ENCODE measurements at places on chromosomes 4 and X.

DNA sequence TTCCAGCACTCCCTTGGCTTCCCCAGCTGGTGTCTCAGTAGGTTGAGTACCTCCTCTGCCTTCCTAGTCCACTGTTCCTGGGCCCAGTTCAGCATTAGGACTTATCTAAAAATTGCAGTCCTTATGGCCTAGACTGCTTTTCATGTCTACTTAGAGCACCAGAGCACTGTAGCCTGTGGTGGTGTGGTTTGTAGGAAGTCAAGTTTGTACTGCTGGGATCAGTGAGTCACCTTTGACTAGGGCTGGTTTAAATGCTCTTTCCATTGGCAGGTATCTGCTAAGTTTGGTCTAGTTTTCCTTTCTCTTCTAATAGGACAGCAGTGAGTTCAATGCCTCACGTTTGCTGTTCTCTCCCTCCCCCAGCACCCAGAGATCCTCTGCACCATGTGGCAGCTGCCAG is 233.6 kb upstream of the WDFY3 start:
- no peak for DNase-seq

GRCh38 chr4:2116687-2117400 is 57.7 kb downstream of the NAT8L start:
- no peak for DNase-seq

DNA sequence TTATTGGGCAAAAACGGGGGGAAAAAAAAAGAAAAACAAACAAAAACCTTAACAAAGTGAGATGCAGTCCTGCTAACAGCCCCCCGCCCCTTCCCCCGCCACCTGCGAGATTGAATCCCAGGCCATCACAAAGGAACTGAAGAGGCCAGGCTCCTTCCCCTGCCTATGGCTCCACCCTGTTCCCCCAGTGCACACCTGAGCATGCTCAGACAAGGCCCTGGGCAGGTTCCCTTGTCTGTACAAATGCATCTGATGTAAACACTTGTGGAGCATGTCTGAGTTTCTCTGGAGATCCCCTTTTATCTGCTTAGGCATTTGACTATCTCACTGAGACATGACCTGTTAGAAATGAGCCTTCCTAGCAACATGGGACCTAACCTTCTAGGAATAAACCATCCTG is 983.7 kb upstream of the PABPC4L start:
- no peak for DNase-seq

GRCh38 chr4:140704964-140705363 is 51.2 kb downstream of the TBC1D9 start:
- no peak for DNase-seq

DNA sequence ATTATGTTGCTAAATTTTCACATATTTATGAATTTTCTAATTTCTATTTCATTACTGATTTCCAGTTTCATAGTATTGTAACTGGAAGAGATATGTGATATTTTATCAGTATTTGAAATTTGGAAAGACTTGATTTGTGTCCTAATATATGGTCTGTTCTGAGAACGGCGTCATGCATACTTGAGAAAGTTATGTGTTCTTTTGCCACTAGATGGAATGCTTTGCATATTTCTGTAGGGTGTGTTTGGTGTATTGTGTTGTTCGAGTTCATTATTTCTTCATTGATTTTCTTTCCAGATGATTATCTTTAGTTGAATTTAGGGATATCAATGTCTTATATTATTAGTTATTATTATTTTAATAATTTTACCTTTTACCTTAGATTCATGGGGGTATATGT is 110.6 kb upstream of the ITM2A start:
- DNase-seq, result no peak

GRCh38 chrX:10630320-10630719 is 9.9 kb upstream of the MID1 start:
- DNase-seq, result no peak

GRCh38 chrX:71147496-71148277 is 3.0 kb downstream of the NLGN3 start:
- no peak for DNase-seq

- DNase-seq, result no peak
Measured at GRCh38 chr4:180960743-180961401, 1282.3 kb upstream of the TENM3 start.

- no peak for DNase-seq
Measured at GRCh38 chrX:139784807-139785206, 76.8 kb upstream of the MCF2 start.

DNA sequence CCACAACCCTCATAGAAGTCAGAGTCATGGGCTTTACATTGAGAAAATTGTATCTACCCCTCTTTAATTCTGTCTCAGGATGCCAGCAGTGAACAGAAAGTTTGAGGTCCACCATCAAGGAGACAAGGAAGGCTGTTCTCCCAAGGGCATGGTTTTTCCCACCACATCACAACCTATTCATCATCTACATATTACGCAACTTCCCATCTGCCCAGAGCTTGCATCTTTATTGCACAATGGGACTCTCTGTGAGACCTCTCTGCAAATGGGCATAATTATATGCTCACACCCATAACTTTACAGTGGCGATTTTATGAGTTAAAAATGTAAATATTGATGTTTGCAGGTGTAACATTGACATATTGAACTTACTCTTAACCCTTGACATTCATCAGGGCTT is 38.9 kb downstream of the PAGE2 start:
- no peak for DNase-seq

DNA sequence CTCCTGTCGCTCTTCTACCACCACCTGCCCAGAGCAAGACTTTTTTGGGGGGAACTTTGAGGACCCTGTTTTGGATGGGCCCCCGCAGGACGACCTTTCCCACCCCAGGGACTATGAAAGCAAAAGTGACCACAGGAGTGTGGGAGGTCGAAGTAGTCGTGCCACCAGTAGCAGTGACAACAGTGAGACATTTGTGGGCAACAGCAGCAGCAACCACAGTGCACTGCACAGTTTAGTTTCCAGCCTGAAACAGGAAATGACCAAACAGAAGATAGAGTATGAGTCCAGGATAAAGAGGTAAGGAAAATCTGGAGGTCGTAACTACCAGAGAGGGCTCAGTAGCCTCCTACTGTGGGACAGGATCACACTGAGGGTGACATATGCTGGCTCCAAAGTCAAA is 364.5 kb downstream of the MAPK10 start:
- DNase-seq, result no peak

DNA sequence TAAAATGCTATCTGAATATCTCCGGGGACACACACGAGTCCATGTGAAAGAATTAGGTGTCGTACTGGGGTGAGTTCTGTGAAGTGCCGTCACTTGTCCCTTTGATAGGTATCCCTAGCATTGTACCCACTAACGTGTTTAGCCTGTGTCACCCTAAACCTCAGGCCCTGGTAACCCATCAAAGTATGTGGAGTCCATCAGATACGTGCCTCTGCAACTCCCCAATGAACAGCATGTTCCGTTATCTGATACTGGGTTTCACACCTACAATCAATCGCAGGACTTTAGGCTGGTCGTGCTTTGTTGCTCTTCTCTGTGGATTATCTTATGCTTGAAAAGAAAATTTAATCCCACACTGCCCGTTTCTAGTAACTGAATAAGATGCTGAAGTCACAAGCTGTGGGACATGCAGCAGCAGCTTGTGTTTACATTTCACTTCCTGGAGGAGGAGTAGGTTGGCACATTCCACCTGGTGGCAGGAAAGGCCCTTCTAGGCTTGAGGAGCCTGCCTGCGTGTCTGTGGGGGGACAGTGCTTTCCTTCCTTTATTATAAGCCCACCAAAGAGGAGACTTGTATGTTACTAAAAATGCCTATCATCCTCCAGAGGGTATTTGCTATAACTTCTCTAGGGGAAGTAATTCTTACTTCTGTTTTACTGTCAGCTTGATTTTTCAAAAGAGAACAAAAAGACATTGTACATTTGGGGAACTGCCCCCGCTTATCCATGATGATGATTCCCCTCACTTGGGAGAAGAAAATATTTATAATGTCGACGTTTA is 127.2 kb downstream of the FNIP2 start:
- DNase-seq, result no peak

GRCh38 chr4:105474099-105474518 is 247 bp upstream of the PPA2 start:
- DNase-seq, result peak; percentile 78

DNA sequence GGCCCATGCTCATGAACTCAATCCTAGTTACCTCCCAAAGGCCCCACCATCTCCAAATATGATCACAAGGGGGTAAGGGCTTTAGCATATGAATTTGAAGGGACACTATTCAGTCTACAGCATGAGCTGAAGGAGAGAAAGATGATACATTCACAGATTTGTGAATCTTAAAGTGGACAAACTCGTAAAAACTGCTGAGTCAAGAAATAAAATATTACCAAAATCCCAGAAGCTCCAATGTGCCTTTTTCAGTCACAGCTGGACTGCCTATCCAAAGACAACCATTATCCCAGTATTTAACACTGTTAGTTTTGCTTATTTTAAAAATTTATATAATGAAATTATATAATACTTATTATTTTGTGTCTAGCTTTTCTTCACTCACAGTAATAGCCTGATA is 109.0 kb downstream of the CXXC4 start:
- no peak for DNase-seq

DNA sequence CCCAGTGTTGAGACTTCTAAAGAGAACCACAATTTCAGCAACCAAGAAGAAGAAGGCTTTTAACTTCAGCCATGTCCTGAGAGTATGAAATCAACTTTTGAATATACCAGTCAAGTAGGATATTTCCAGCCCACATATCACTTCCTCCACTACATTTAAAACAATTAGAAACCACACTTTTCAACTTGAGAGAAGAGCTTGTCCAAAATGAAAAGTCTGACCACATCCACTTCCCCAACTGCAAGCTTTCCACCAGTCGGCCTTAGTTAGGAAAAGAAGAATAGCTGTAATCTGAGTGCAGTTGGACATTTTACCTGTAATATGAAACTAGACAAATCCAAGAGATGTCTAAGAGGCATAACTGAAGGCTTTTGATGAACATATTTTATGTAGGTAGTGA is 101.9 kb upstream of the SLC7A11 start:
- no peak for DNase-seq

DNA sequence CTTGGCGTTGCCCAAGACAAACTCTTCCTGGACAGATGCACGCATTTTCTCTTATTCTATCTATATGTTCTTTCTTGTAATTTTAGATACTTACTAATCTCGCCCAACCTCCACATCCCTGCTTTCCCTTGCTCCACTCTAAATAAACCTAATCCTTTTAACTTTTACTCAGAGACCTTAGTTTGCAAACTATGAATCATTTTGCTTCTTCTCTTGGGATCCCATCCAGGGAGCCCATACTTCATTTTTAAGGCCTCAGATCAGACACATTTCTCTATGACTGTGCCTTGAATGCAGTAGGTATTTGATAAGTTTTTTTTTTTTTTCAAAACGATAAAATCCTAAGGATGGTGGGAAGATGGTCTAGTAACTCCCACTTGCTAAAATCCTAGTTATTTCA is 353.8 kb upstream of the HAND2 start:
- no peak for DNase-seq

DNA sequence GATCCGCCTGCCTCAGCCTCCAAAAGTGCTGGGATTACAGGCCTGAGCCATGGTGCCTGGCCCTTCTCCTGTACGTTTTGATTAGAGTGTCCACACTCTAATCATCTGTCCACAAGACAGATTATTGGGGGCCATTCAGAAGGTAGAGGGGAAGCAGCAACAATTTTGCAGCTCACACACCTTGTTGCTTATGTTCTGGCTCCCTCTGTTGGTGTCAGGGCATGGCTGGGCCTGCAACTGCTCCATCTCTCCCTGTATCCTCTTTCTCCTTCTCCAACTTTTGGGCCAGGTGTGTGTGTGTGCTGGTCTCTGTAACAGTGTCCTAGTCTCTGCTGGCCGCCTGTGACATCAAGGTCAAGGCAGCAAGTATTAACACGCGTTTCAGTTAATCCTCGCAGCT is 125.5 kb upstream of the MBNL3 start:
- DNase-seq, result no peak

GRCh38 chr4:14771504-14772175 is 230.6 kb upstream of the CPEB2 start:
- DNase-seq, result no peak

DNA sequence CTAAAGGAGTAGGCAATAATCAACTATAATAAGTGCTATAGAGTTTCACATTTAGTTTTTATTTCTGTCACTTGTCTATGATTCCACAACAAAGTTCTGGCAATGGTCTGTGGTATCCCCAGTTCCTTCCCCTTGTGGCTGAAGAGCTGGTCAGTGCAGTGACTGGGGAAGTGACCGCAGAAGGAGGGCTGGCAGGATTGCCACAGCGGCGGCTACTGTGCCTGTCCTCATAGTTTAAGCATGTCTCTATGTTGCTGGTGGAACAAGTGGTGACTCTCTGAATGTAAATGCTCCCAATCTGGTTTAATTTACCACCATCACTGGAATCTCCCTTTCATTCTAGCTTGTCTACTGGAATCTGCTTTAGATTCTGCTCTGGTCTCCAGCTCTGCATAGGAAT is 170.6 kb upstream of the GK2 start:
- DNase-seq, result no peak

All from activated CD4-positive, alpha-beta T cell treated with anti-CD3 and anti-CD28 coated beads, Interleukin-2, amount 10 ng/mL, durations not matched to agents 7 days and 5 days (primary cell).